ENCODE measurements at places on chromosomes 12 and 14. TPM values are rescaled to one million over a fixed set of nuclear protein-coding genes. Genes with fewer than 3 reads are reported as not detected.

The SLC39A2 gene
- not detected for total RNA-seq

The B4GALNT1 gene
- 0.18 TPM for total RNA-seq

The ERG28 gene
- 1.9 TPM for total RNA-seq

The INTS13 gene
- total RNA-seq = 31.9 TPM

The KITLG gene
- total RNA-seq = 117 TPM

The FOXN4 gene
- total RNA-seq = not detected

The NRL gene
- total RNA-seq = 0.18 TPM

The CPNE8 gene
- not detected for total RNA-seq

- DNase-seq = peak; percentile 74
- H3K4me3 ChIP-seq = no peak overlapping the region
- H3K27ac ChIP-seq = no peak overlapping the region
- no peaks in the 10 kb centered on the region for H3K4me1 ChIP-seq
- no peaks in the 10 kb centered on the region for H3K36me3 ChIP-seq
Measured at GRCh38 chr14:22653012-22653621, 9.0 kb upstream of the OR6J1 start.

DNA sequence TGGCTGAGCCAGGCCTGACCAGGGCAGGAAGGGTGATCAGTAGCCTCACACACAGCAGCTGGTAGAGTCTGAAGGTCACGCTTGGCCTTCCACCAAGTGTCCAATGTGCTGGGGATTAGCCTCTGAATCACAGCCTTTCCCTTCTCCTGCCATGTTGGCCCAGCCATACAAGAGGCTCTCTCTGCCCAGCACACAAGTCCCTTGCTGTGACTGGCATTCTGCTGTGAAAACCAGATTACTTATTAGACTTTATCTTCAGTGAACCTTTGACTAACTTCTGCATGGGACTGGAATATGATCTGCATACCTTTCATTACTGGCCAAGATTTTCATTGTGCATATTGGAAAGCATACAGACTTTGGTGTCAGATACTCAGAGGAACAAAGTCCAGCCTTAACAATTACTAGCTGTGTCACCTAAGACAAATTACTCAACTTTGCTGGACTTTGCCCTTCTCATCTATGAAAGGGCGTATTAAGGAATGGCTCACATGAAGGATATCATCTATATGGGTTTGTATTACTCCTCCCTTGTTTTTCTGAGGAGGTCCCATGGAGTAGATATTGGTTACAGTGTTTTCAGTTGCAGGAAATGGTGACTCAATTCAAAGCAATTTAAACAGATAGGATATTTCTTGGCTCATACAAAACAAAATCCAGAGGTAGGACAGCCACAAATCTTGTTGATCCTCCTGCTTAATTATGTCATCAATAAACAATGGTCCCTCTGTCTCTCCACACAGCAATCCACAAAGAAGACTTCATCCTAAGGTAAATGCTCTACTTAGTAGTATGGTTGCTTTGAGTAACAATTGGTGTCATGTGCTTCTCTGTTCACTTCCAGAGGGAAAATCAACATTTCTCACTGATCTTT is 99.6 kb downstream of the DYRK2 start:
- 0 out of 2 replicates have a peak overlapping the region, but pooled peaks have one; percentile 1 for H3K27ac ChIP-seq
- H3K27me3 ChIP-seq = no peaks in the 10 kb centered on the region
- H3K36me3 ChIP-seq = no peaks in the 10 kb centered on the region
- no peak overlapping the region for H3K4me3 ChIP-seq
- DNase-seq = peak; percentile 72

GRCh38 chr12:47216150-47216677 is 136.5 kb upstream of the AMIGO2 start:
- H3K4me3 ChIP-seq = no peak overlapping the region
- no peak overlapping the region for H3K27ac ChIP-seq
- no peaks in the 10 kb centered on the region for H3K36me3 ChIP-seq
- DNase-seq = no peak
- no peaks in the 10 kb centered on the region for H3K4me1 ChIP-seq
- no peaks in the 10 kb centered on the region for H3K27me3 ChIP-seq

DNA sequence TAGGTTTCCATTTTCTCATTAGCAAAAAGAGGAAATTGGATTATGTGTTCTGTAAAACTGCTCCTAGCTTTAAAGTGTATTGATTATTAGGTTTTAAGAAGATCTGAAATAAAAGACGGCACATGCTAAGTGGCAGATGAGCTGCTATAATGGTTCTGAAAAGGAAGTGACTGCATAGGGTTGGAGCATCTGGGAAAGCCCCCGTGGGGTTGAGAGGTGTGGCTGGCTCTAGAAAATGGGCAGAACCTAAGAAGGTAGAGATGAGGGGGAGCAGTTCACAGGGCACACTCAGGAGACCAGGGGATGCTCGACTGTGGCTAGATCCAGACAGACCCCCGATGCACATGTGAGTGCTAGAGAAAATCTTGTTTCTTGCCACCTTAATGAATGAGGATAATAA is 1.9 kb downstream of the IFNG-AS1 start:
- H3K27me3 ChIP-seq = peaks cover 9% of the 10 kb centered on the region
- H3K4me1 ChIP-seq = no peaks in the 10 kb centered on the region
- H3K4me3 ChIP-seq = no peak overlapping the region

GRCh38 chr12:105476616-105477015 is 146.1 kb downstream of the C12orf75 start:
- H3K36me3 ChIP-seq = no peaks in the 10 kb centered on the region
- no peak overlapping the region for H3K4me3 ChIP-seq
- no peak overlapping the region for H3K27ac ChIP-seq
- DNase-seq = no peak
- H3K4me1 ChIP-seq = 0 out of 2 replicates have a peak, but pooled peaks cover 1% of the 10 kb centered on the region

DNA sequence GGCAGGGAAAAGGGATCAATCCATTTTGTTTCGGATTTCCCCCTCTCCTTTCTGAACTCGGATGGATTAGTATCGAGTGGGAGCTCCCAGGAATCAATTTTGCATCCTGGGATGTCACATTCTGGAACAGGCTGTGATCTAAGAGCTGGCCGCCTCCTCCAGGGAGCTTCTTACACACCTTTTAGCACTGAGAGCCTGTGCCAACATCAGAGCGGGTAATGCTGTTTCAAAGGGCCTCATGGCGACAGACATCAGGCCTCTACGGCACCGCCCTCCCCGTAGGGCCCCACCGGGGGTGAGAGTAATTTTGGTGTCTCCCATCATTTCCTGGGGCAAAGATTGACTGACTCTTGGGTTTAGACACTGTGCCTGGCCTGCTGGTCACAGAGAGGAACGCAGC is 2.7 kb downstream of the GALNT9 start:
- H3K36me3 ChIP-seq = no peaks in the 10 kb centered on the region
- no peak overlapping the region for H3K4me3 ChIP-seq
- no peak for DNase-seq

DNA sequence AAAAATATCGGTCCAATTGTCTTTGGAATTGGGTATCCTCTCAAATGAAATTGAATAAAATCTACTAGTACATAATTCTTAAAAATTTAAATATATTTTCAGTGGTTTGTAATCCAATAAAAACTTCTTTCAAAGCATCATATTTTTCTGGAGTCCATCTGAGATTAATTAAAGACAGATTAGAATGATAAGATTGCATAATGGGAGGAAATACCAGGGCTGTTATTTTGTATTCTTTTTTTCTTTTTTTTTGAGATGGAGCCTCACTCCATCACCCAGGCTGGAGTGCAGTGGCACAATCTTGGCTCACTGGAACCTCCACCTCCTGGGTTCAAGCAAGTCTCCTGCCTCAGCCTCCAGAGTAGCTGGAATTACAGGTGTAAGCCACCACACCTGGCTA is 103.8 kb downstream of the TMTC3 start:
- no peaks in the 10 kb centered on the region for H3K36me3 ChIP-seq
- DNase-seq = no peak
- H3K27ac ChIP-seq = no peak overlapping the region
- no peaks in the 10 kb centered on the region for H3K27me3 ChIP-seq

DNA sequence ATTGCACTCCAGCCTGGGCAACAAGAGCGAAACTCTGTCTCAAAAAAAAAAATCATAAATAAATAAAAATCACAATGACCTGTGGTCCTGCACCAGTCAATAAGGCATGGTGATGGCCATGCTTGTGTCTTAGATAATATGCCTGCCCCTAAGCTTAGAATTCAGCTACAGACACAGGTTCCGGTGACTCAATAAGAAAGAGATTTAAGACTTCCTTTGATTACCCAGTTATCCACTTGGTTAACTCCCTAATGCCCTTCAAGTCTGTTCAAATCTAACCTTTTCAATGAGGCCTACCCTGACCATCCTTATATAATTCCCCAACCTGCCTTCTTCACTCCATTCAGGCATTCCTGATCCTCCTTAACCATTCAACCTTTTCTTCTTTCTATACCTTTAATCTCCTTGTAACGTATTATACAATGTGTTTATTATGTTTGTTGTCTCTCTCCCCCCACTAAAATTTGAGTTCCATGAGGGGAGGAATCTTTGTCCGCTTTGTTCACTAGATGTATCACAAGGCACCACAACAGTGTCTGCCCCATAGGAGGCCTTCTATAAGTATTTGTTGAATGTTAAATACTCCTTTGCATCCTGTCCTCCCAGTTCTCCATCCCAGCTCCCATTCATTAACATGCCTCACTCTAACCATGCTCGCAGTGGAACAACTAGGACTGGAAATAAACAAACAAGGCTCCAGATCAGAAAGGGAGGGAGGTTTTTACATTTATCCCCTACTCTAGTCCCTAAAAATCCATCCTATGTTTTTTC is 8.9 kb downstream of the MAP4K5 start:
- H3K36me3 ChIP-seq = peaks cover 4% of the 10 kb centered on the region
- no peak for DNase-seq
- no peak overlapping the region for H3K4me3 ChIP-seq
- no peaks in the 10 kb centered on the region for H3K27me3 ChIP-seq
- peaks cover 15% of the 10 kb centered on the region for H3K4me1 ChIP-seq

GRCh38 chr12:2957816-2958431 is 1.3 kb upstream of the TEAD4 start:
- peaks cover 15% of the 10 kb centered on the region for H3K4me1 ChIP-seq
- peak overlapping the region; percentile 79 for H3K27ac ChIP-seq
- no peaks in the 10 kb centered on the region for H3K36me3 ChIP-seq
- DNase-seq = no peak

DNA sequence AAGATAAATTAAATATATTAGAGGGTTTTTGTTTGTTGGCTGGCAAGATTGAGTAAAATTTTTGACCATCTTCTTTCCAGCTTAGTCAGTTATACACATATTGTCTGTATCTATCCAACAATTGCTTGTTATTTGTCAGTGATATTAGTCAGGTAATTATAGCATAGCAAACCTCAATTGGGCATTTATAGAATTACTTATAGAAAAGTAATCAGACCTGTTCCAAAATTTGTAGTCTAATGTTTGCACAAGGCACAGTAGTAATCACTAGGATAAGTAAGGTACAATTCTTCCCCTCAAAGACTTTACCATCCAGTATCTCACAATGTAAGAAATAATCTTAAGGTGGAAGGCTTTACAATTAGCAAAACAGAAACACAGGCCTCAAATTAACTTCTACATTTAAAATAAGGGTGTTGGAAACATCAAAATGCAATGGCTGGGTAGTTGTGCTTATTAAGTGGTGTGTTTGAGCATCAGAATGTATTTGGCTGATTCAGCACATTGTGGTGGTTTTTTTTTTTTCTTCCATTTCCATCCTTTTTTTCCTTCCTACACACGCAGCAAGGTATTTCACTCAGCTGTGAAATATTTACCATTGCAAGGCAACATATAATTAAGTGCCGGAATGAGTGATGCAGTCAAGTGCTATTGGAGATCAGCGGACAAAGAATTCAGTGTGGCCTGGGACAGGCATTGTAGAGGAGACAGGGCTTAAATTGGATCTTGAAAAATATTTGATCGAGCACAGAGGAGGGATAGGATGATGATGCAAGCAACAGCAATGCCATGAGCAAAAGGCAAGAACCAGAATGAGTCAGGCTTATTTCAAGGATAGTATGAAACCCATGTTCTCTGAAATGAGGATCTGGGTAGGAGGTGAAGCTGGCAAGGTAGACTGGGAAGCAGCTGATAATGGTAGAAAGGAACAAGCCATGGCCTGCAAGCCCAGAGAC is 178.2 kb downstream of the AKAP6 start:
- peaks cover 12% of the 10 kb centered on the region for H3K4me1 ChIP-seq
- H3K4me3 ChIP-seq = no peak overlapping the region
- H3K27ac ChIP-seq = peak overlapping the region; percentile 96

- H3K36me3 ChIP-seq = no peaks in the 10 kb centered on the region
- no peak overlapping the region for H3K27ac ChIP-seq
- no peaks in the 10 kb centered on the region for H3K4me1 ChIP-seq
- no peak overlapping the region for H3K4me3 ChIP-seq
- no peak for DNase-seq
Measured at GRCh38 chr14:98682033-98682432, 590.0 kb downstream of the BCL11B start.

DNA sequence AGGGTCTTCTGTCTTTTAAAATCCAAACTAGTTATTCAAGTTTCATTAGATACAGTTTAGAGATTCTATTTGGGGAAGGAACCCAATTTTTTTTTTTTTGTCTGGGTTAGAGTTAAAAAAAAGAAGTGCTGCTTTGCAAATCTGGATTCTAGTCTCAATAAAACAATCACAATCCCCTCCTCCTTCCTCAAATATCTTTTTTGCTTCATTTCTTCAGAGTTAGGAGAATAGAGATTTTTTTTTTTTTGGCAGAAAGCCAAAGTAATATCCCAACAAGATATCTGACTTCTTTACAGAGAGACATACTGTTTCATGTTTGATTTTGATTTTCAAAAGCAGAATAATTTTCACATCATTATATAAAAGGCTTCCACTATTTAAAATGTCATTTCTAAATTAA is 201.9 kb downstream of the FOXN3 start:
- H3K4me1 ChIP-seq = no peaks in the 10 kb centered on the region
- H3K27ac ChIP-seq = no peak overlapping the region
- no peaks in the 10 kb centered on the region for H3K27me3 ChIP-seq
- H3K4me3 ChIP-seq = no peak overlapping the region
- no peak for DNase-seq

DNA sequence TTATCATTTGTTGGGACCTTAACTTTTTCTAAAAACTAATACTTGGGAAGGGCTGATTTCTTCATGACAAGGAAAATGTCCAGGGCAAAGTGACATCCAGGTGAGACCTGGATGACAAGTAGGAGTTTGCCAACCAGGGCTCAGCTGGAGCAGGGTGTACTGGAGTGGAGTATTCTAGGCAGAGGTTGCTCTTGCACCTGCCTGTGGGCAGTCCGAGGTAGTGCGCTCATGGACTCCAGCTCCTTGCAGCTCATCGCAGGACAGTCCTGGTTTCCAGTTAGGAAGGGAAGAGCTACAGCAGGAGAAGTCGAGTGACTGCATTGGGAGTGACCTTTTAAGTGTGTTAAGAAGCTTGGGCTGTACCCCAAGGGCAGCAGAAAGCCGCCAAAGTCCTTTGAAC is 175.9 kb downstream of the PELI2 start:
- H3K4me3 ChIP-seq = no peak overlapping the region
- H3K4me1 ChIP-seq = no peaks in the 10 kb centered on the region
- no peaks in the 10 kb centered on the region for H3K27me3 ChIP-seq
- H3K27ac ChIP-seq = no peak overlapping the region
- DNase-seq = no peak
- peaks cover 29% of the 10 kb centered on the region for H3K36me3 ChIP-seq

DNA sequence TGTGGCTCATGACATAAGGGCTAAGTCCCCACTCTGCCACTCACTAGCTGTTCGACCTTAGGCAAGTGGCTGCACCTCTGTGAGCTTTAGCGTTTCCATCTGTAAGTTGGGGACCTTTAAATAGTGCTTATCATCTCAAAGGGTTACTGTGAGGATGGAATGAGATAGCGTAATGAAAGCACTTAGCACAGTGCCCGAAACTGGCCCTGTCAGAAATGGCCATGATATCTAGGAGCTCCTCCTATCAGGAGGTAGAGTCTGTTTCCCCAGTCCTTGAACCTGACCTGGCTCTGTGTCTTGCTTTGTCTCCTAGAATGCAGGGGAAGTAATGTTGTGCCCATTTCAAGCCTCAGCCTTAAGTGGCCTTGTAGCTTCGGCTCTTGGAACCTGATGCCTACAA is 211.0 kb downstream of the RBM19 start:
- H3K4me1 ChIP-seq = no peaks in the 10 kb centered on the region
- H3K27ac ChIP-seq = no peak overlapping the region
- peaks cover 14% of the 10 kb centered on the region for H3K27me3 ChIP-seq
- no peaks in the 10 kb centered on the region for H3K36me3 ChIP-seq
